ENCODE measurements at places on chromosomes 11 and 22.

GRCh38 chr11:2302306-2302895 lies 588 bp downstream of the TSPAN32 start:
- DNase-seq, result no peak

GRCh38 chr22:28780296-28780695 lies 7.8 kb downstream of the CCDC117 start:
- DNase-seq, result no peak

GRCh38 chr11:6995703-6996102 lies 24.4 kb downstream of the ZNF214 start:
- DNase-seq, result no peak

DNA sequence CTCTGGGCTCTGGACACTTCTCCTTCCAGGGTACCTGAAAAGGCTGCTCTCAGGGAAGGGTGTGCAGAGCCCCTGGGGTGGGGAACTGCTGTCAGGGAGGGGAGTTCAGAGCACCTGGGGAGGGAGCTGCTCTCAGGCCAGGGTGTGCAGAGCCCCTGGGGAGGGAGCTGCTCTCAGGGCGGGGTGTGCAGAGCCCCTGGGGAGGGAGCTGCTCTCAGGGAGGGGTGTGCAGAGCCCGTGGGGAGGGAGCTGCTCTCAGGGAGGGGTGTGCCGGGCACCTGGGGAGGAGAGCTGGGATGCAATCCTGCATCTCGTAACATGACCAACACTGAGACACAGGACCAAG lies 764.2 kb downstream of the BRD1 start:
- DNase-seq, result no peak

- no peak for DNase-seq
These were observed 9.5 kb downstream of the GNB1L start for GRCh38 chr22:19845054-19845722.

DNA sequence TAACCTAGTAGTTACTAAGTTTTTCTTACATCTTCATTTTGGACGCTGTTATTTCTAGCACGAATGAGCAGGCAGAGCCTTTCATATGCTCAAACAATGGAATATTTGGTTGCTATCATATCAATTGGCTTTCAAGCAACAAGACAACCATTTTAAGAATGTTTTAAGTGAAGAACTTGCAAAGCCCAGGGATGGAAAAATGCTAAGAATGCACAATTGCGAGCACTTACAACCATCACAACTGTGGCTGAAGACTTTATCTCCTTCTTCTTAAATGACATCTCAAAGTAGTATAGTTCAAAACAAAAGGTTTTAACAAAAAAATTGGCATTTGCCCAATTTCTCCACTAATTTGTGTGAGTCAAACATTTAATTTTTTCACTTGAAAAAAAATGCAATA lies 8.3 kb upstream of the MMP1 start:
- DNase-seq, result no peak

DNA sequence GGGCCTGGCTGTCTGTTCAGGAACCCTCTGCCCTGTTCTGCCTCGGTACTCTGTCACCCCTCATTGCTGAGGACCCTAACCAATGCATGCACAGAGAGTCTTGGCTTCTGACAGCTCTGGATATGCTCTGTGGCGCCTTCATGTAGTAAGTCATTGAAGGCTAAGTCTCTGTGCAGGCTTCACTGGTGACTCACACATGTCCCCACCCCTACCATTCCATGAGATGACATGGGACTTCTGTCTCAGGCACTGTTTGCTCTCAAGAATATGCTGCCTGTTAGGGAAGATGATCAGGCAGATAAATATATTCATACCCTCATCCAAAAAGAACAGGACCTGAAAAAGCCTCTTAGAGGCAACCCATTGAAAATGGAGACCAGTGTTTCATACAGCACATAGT lies 43.6 kb upstream of the HORMAD2 start:
- no peak for DNase-seq

GRCh38 chr11:65014726-65015227 lies 817 bp downstream of the ARL2 start:
- no peak for DNase-seq

- DNase-seq, result no peak
These were observed 9.9 kb downstream of the BRSK2 start for GRCh38 chr11:1399386-1400316.

GRCh38 chr11:129711760-129712159 lies 103.9 kb upstream of the TMEM45B start:
- no peak for DNase-seq

DNA sequence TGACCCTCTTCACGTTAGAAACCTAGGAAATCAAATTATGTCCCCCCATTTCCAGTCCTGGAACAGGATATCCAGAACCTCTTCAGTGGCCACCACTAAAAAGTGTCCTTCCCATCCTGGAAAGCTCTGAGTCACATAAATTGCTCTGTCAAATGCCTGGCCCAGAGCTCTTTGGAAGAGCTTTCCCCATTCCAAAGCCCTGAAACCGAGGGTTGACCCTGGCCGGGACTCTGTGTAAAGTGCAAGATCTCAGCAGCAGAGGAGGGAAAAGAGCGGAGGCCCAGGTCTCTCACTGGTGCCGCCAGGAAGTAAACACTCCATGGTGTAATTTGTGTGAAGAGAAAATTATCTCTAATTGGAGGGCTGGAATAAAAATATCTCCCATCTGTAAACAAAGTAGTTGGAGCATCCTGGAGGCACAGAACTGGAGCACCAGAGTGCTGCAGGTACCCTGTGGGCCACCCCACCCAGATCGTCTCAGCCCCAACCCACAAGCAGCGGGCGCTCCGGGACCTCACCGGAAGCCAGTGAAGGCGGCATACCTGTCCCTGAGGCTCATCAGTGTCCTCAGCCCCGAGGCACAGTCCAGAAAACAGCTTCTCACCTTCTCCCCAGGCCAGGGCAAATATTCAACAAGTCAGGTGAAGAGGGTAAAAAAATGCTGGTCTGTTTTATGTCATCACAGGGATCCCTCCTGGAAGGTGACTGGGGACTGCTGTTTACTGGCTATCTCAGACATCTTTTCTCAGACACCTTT lies 4.7 kb upstream of the JAM3 start:
- no peak for DNase-seq

- no peak for DNase-seq
These were observed 562 bp downstream of the SHANK2 start for GRCh38 chr11:71251761-71252268.

DNA sequence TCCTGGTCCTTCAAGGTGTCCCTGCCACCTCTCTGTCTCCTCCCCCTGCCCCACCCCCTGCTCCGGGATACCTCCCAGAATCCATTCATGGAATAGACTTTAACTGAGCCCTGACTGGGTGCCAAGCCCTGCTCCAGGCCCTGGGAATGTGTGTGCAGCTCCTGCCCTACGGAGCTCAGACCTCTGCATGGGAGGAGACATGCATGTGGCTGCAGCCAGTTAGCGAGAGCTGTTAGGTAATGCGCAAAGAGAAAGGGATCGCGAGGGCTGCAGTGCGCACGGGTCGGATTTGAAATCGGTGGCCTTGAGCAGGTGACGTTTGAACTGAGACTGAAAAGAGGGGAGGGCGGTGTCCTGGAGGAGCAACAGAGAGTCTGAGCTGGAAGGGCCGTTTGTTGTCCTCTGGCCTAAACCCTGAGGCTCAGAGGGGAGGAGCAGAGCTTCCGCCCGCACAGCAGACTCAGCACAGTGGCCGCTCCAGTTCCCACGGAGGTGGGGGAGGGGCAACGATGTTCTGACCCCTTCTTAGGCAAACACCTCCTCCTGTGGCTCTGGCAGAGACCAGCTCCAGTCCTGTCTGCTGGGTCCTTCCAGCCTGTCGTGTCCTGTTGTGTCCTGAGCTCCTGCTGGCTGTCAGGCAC lies 19.8 kb upstream of the LRRC10B start:
- DNase-seq, result no peak

DNA sequence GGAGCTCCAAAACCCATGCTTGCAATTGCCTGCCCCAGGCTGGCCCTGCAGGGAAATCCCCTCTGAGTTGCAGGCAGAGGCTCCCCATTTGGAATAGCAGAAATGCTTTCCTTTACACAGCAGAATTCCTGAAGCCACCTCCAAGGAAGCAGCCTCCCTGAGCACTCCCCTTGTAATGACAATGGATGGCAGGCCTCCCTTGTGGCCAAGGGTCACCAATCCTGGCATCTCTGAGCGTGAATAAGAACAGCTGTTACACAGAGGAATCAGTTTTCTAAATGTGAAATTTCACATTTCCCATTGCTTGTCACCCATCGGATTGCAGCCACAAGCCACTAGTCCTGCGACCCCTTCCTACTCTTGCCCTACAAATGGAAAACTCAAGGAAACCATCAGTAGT lies 107.6 kb downstream of the GALNT18 start:
- DNase-seq, result no peak
